ENCODE measurements at places on chromosomes 5 and 9. TPM values are rescaled to one million over a fixed set of nuclear protein-coding genes. Genes with fewer than 3 reads are reported as not detected.

The C1QTNF2 gene
- polyA plus RNA-seq = 0.35 TPM

The ACTBL2 gene
- polyA plus RNA-seq = not detected

The WDR31 gene
- 0.66 TPM for polyA plus RNA-seq

The ZNF462 gene
- polyA plus RNA-seq = 2.5 TPM

The FAM240B gene
- polyA plus RNA-seq = not detected

The FOXD4L6 gene
- not detected for polyA plus RNA-seq

The LRRC19 gene
- polyA plus RNA-seq = not detected

The FGF10 gene
- 0.61 TPM for polyA plus RNA-seq

The TRIP13 gene
- polyA plus RNA-seq = 0.44 TPM

The IL33 gene
- 2.0 TPM for polyA plus RNA-seq

The SCGB3A2 gene
- polyA plus RNA-seq = not detected

The PCDHGB6 gene
- 0.83 TPM for polyA plus RNA-seq

The MTREX gene
- polyA plus RNA-seq = 26.7 TPM

- no peak for DNase-seq
Observed at GRCh38 chr5:9540791-9541190, 5.1 kb downstream of the SEMA5A start.

DNA sequence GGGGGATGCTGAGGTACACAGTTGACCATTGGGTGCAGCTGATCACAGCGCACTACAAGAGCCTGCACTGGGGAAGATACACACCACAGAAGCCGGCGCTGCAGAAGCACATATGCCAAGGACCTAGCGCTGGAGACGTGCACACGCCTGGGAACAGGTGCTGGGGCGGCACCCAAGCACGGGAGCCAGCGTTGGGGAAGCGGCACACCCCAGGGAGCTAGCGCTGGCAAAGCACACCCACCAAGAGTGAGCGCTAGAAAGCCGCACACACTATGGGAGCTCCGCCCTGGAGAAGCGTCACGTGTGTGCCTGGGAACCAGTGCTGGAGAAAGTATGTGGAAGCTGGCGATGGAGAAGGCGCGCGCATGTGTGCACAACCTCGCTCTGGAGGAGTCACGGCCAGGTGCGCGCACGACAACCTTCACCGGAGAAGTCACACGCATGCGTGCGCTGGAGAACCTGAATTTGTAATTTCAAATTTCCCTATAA, 4.5 kb downstream of the FANCC start:
- peak; percentile 43 for DNase-seq

- DNase-seq = no peak
Observed at GRCh38 chr5:132099076-132099748, 25.6 kb downstream of the CSF2 start.

DNA sequence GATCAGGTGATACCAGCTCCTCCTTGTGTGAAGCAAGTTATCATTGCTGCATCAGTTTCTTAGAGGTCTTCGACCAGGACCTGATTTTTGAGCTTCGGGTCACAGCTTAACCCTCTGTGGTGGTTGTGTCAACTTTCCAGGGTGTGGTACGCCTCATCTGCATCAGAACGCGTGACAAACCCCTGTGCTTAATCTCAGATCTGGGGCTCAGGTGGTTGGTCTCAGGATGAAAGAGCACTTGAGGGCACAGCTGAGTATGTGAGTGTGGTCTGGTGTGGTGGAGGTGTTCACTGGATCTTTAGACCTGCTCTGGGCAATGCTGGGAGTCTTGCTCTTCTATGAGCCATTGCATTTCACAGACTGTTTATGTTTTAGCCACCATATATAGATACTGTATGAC, 64.1 kb downstream of the OSTF1 start:
- DNase-seq = no peak

DNA sequence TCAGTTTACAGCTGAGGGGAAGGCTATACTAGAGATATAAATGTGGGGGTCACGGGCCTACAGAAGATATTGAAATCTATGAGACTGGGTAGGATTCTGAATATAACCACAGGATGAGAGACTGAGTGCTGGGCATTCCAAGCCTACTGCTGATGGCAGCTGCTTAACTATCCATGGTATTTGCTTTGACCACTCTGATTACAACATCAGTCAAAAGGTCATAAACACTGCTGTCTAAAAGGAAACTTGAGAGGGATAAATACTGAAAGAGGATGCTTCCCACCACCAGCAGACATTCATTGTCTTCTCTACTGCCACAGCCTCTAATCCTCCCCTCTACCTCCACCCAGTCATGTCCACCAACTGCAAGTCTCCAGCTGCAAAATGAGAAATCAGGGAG, 3.8 kb downstream of the ZNF622 start:
- DNase-seq = no peak

- no peak for DNase-seq
Observed at GRCh38 chr5:54309691-54310432, 511 bp downstream of the ARL15 start.

- no peak for DNase-seq
Observed at GRCh38 chr9:131206495-131206894, 69.8 kb downstream of the FAM78A start.

DNA sequence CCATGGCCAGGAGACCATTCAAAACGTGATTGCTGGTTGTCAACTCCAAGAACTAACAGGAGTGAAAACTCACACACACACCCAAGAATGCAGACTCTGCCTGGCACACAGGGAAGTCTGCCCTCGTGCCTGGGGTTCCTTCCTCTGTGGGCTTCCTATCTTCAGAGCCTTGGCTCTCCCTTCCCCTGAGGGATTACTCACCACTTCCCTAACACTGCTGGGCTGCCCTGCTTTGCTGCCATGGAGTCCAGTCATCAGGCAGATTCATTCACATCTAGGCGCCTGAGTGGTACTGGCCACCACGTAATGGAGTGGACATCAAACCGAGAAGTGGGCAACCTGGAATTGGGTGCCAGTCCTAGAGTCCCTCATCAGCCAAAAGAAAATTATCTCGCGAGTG, 76.4 kb upstream of the PRSS3 start:
- DNase-seq = peak; percentile 48

DNA sequence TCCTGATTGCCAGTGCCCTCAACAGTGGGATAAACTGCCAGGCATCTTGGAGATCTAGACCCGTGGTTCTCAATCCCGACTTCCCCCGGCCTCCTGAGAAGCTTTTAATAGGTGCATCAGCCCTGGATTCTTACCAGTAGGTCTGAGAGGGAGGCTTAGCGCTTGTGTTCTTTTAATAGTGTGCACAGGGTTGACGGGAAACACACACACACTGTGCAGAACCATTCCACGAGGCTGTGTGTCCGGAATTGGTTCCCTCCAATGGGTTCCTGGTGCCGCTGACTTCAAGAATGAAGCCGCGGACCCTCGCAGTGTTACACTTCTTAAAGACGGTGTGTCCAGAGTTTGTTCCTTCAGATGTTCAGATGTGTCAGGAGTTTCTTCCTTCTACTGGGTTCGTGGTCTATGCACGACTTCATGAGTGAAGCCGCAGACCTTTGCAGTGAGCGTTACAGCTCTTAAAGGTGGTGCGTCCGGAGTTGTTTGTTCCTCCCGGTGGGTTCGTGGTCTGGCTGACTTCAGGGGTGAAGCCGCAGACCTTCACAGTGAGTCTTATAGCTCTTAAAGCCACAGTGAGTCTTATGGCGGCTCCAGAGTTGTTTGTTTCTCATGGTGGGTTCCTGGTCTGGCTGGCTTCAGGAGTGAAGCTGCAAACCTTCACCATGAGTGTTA, 46.6 kb upstream of the PRSS3 start:
- no peak for DNase-seq

GRCh38 chr9:84667571-84668195, 1.8 kb upstream of the NTRK2 start:
- DNase-seq = no peak

DNA sequence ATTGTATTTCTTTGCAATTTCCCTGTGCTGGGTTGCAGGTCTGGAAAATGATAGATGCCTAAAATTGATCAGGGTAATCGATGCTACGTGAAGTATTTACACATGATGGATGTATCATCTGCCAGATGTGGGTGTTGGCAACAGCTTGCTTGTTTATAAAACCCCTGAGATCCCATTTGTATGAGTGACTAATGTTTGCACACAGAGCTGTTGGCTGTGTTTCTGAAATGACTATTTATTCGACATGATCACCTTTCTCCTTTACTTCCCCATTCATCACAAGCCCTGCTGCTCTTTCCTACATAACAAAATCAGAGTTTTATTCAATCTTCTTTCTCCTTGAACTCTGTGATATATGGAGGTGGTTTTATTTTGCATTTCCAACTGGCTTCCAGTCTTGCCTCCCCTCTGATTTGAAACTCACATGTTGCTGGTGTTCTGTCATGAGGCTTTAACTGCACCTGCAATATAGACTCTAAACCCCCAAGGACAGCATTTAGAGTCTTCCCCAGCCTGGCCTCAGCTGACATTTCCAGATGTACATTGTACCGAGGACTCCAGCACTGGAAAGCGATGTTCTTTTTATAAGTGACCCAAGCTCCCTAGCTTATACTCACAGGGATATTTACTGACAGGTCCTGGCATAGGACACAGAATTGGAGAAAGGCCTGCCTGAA, 50.7 kb upstream of the SHB start:
- no peak for DNase-seq

GRCh38 chr5:124951661-124952060, 205.2 kb upstream of the ZNF608 start:
- DNase-seq = no peak

- DNase-seq = no peak
Observed at GRCh38 chr5:111245654-111246053, 21.5 kb downstream of the CAMK4 start.

DNA sequence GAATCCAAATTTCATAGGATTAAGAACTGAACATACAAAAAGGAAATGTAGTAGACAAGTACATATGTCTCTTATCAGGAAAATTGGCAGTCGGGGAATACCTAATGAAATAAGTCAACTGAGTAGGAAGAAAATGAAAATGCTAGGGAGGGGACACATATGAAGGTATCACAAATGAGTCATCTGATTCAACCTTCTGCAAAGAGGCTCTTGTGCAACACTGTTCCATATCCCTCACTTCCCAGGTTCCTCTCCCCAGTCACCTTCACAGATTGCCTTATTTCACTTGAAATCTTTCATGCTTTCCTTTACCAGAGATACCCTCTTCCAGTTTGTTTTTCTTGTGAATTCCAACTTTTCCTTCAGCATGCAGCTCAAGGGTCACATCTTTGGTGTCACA, 139.0 kb downstream of the RFX3 start:
- no peak for DNase-seq

DNA sequence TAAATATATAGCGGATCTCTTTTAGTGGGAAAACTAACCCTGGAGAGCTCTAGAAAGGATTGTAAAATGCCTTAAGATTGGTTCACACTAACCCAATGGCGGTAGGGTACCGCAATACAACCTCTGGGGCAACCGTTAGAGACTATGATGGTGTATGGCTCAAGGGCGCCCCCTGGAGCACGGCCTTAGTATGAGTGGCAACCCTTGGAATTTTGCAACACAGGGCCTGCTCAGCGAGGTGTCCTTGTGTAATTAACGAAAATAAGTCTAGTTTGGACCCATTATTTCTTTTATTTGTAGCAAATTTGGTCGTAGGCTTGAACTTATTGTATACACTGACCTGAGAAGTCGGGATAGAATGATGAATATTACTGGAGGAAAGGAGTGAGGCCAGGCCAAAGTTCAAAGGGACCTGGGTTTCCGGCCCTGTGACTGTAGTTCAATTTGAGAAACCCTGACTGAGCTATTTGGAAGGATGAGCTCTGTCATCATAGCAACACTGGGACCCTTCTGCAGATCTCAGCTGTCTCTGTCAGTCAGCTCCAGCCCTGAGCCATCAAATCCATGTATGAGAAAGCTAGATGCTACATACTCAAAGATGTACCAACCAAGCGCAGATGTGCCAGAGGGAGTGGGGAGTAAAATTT, 54.8 kb downstream of the CAMK4 start:
- peak; percentile 60 for DNase-seq

- DNase-seq = peak; percentile 55
Observed at GRCh38 chr9:99433555-99433954, 211.5 kb downstream of the SEC61B start.

DNA sequence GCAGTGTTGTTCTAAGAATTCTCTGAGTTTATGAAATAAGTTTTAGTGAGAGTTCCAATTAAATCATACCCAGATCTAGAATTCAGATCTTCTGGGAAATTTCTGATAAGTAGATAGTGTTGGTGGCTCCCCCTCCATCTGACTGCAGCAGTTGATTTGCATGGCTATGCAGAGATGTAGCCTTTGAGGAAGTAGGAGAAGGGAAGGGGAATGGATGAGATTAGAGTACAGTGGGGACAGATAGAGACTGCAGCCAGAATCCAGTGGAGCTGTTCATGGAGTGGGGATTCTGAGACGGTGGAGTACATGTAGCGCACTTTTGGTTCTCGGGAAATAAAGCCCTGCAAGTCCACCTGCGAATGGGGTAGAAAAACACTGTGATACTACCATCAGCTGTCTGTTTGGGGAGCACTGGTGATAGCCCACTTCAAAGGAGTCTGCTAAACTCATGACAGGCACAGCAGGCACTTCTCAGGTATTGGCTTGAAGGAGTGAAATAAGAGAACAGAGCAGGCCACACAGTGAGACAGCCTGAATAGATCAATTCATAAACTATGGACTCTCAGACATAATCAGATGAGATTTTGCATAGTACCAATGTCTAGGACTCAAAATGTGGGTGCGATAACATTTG, 96.8 kb downstream of the ALDH1A1 start:
- DNase-seq = no peak

DNA sequence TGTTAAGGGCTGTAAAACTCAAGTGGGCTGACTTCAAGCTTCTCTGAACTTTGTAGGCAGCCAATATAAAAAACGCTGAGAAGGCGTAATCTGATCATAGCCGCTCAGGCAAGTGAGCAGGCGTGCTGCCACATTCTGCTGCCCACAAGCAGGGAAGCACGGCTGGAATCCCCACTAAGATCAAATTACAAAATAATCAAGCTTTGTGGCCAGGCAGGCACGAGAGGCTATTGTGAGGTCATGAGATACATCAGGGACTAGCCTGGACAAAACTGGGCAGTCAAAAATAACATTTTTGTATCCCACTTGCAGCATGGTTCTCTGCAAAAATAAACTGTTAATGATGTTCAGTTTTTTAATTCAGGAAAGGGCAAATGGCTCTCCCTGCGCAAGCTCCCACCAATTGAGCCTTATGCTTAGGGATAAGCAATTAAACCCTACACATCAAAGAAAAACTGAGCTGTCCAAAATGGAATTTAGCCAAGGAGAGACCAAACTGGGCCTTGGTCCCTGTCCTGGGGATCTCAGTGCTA, 64.0 kb downstream of the POU5F2 start:
- DNase-seq = peak; percentile 64

DNA sequence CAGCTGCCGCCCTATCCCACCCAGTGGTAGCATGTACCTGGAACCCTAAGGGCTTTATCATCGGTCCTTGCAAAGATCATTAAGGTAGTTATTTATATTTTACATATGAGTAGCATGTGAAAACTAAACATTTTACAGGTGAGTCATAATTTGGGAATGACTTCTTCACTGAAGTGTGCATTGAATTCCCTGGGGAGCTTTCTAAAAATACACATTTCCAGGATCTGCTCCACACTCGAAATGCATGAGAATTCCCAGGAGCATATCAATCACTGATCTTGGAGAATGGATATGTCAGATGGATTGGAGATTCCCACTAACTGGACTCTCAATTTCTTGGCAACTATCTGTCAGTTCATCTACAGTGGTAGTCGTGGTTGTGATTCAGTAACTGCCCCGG, 717.5 kb downstream of the IRX1 start:
- no peak for DNase-seq

GRCh38 chr9:79465156-79465555, 106.6 kb upstream of the TLE4 start:
- DNase-seq = no peak

- DNase-seq = no peak
Observed at GRCh38 chr5:180670586-180671359, 21.4 kb upstream of the FLT4 start.
